ENCODE measurements at places on chromosomes 12 and 14. TPM values are rescaled to one million over a fixed set of nuclear protein-coding genes. Genes with fewer than 3 reads are reported as not detected.

- peak; percentile 56 for DNase-seq
Measured at GRCh38 chr12:92786045-92786444, 83.3 kb downstream of the PLEKHG7 start.

DNA sequence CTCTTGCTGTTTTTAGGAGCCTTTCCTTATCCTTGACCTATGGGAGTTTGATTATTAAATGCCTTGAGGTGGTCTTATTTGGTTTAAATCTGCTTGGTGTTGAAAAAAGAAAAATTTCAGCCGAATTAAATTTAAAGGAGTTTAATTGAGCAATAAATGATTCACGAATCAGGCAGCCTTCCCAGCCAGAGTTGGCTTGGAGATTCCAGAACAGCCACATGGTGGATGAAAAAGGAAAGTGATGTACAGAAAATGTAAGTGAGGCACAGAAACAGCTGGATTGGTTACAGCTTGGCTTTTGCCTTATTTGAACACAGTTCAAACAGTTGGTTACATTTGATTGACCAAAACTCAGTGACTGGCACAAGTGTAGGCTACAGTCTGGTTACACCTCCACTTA is 69.7 kb downstream of the WASHC3 start:
- no peak for DNase-seq

DNA sequence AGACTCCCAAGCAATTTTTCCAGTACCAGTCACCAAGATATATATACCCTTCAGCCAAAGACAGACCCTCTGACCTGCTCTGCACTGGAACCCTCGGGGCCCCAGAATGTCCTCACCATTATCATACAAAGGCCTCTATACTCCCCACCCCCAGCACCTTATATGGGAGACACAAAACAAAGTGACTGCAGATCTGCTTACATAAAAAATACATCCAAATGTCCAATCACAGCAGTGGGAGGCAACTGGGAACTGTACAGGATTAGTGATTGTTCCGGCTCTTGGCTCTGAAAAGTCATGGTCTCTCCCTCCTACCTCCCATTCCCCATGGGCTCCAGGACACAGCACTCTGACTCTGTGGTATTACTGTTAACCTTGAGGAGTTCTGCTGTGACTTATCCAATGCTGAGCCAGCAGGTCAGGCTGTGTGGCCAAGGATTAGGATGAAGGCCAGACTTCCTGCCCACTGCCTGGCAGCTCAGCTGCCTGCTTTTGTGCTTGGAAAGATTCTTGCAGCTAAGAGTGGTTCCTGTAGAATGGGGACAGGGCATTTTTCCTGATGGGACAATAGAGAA is 13.7 kb downstream of the OXA1L start:
- peak; percentile 4 for DNase-seq

DNA sequence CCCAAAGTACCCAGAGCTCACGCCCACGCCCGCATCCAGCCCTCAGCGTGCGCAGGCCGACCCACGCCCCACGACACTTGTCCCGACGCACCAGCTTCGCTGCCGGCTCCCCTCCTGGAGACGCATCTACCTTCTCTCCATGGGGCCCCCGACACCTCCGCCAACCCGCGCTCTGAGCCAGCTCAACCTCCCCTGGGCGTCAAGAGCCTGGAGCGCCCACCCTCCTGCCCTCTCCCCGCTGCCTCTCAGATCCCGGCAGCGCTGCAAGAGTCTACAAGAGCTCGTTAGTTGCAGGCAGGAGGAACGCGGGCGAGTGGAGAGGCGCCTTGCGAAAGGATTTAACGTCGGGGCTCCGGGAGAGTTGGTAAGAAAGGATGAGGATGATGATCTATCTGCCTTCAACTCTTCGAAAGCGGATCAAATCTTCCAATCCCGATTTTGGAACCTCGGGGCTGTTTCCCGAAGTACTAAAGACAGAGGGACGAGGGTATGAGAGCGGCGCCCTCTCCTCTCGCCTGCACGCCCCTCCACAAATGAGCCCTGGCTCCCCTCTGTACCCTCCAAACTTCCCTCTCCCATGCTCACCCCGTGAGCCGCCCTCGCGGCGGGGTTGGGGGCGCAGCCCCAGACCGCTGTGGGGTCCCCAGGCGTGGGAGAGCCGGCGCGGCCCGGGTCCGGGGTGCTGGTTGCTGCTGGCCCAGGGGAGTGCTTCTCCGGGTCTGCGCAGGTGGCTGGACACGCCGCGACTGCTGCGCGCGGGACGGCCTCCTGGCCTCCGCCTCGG is 979 bp downstream of the LTBP2 start:
- DNase-seq, result no peak

- DNase-seq, result no peak
Measured at GRCh38 chr14:69661194-69661537, 49.8 kb downstream of the SUSD6 start.

DNA sequence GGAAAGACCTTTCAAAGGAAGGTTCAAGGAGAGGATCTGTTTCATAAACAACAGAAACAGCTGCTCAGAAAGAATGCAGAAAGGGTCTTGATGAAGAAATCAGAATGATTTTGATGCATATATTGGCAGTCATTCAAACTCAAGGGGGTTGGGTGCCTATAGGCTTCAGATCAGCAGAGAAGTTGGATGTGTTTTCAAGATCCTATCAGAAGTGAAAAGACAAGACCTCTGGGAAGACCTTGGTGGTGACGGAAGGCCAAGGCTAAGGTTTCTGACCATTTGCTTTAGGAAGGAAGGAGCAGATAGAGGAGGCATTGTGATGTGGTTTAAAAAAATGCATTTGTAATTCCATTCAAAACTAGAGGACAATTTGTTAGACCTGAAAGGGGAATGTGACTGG is 15.2 kb upstream of the PTPRB start:
- peak; percentile 63 for DNase-seq

- no peak for DNase-seq
Measured at GRCh38 chr12:21764950-21765349, 9.6 kb downstream of the KCNJ8 start.

DNA sequence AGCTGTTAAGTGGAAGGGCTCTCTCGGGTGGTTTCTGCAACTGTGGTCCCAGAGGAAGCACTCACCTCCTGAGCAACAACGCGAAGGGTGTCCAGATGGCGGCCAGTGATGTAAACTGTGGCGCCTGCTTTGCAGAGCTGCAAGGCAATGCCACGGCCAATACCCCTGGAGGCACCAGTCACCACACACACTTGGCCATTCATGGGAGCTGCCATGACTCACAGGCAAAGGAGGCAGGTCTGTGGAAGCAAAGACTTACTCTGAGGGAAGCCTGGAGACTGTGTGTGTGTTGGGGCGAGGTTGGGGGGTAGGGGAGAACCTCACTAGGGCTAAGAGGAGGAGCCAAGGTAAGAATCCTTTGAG is 707 bp downstream of the DHRS1 start:
- DNase-seq, result peak; percentile 72

DNA sequence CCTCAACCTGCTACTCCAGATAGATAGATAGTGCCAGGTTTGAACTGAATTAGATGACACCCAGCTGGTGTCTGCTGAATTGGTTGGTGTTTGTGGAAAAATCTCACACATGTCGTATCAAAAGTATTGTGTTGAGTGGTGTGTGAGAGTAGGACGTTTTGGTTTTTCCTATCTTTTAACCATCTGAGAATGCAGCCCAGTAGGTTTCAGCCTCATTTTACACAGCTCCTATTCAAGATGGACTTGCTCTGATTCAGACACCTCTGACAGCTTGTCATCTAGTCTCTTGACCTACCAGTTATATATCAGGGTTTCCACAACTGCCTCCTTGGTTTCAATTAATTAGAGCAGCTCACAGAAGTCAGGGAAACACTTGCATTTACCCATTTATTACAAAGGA is 254.4 kb downstream of the KTN1 start:
- DNase-seq, result no peak

DNA sequence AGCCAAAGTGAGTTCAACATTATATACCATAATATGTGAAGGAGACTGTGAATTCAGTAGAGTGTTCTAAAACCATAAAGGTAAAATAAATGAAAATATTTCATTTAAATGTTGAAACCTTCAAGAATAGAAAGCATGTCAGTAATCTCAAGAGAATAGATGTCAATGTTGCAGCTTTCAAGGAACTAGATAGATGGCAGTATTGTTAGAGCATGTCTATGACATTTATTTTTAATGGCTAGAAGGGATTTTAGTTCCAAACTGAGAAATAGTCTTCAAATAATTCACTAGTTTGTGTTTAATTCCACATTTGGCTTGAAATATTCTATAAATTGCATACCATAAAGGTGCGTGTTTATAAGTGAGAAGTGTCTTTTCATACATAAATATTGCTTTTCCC is 326.5 kb downstream of the FLRT2 start:
- no peak for DNase-seq

GRCh38 chr14:60331201-60332045 is 82.4 kb downstream of the PPM1A start:
- DNase-seq, result peak; percentile 10

GRCh38 chr12:76455582-76456345 is 103.8 kb downstream of the OSBPL8 start:
- peak; percentile 90 for DNase-seq

DNA sequence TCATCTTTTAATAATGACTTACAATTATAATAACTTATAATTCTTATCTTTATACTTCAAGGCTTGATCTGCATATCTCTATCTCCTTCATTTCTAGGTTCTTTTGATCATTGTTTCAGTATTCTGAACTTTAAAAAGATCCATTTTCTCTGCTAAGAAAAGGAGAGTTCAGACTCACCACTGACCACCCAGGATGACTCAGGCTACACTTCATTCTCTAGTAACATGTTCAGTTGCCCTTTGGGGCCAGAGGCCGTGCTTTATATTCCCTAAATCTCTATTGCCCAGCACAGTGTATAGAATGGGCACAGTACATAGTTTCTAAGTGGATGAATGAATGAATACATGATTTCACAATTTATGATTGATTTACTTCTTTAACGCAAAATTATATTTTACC is 268.7 kb downstream of the AKAP6 start:
- DNase-seq, result no peak

GRCh38 chr12:78759367-78759766 is 105.2 kb upstream of the SYT1 start:
- DNase-seq, result peak; percentile 61

DNA sequence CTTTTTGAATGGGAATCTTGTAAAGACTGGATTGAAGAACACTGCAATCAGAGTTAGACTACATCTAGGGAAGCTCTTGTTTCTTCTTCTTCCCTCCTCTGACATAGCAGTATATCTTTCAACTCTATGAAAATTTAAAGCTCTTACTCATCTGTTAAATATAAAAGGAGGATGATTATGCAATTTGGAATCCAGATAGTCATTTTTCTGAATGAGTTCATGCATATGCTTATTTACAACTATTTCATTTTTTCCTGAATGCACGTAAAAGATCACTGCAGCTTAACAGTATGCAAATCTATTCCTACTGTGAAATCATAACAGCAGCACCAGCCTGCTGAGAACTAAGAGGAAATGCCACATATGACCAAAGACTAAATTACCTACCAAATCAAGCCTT is 133.5 kb upstream of the TMCC3 start:
- DNase-seq, result peak; percentile 38

- peak; percentile 34 for DNase-seq
Measured at GRCh38 chr14:45359746-45360145, 106.7 kb upstream of the MIS18BP1 start.

DNA sequence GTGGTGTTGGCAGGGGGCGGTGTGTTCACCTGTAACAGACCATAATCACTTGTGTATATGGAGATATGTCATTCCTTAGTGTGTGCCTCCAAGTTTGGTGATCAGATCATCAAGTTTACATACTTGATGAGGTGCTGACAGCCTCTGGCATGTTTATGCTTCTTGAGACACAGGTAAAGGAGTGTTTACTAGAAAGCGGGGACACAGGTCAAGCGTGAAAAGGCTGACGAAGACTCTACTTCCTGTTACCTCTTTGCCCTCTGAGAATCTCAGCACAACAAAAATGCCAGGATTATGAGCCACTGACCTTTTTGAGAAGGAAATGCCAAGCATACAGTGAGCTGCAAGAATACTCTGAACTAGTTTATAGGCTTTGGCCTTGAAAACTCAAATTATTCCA is 29.6 kb downstream of the PRDM4 start:
- DNase-seq, result no peak

The TPPP2 gene
- not detected for total RNA-seq

The GMFB gene
- 69.4 TPM for total RNA-seq

The GPD1 gene
- total RNA-seq, result 0.59 TPM

The SRRM4 gene
- 0.46 TPM for total RNA-seq

The GSKIP gene
- total RNA-seq, result 22.8 TPM

The TBC1D30 gene
- 1.2 TPM for total RNA-seq

The EPYC gene
- 0.39 TPM for total RNA-seq

The PRH1 gene
- 7.9 TPM for total RNA-seq

The LRP1-AS gene
- total RNA-seq, result not detected
